SJCRH30 (cell line): ENCODE measurements at places on chromosomes 1 and 21. TPM values are rescaled to one million over a fixed set of nuclear protein-coding genes. Genes with fewer than 3 reads are reported as not detected.

- DNase-seq, result no peak
These were observed 209.8 kb upstream of the PRMT6 start for GRCh38 chr1:106846656-106847055.

GRCh38 chr1:202376247-202376646 is 27.7 kb downstream of the PPP1R12B start:
- no peak for DNase-seq

GRCh38 chr21:43645136-43645891 is 14.0 kb downstream of the HSF2BP start:
- peak; percentile 86 for DNase-seq

The GPR25 gene
- not detected in 2 replicates for total RNA-seq

The KDM5B gene
- total RNA-seq, result 33.7 and 37.0 TPM in 2 replicates

The OXCT2 gene
- total RNA-seq, result 3.8 and 4.3 TPM in 2 replicates
